ENCODE measurements at places on chromosomes 3 and 15. TPM values are rescaled to one million over a fixed set of nuclear protein-coding genes. Genes with fewer than 3 reads are reported as not detected.

Gene ZFYVE19
- total RNA-seq = 28.2 TPM

Gene TMEM40
- total RNA-seq = not detected

Gene CAPN7
- 31.2 TPM for total RNA-seq

Gene CP
- not detected for total RNA-seq

Gene HYKK
- total RNA-seq = 0.98 TPM

Gene RLBP1
- 3.7 TPM for total RNA-seq

Gene UBA7
- total RNA-seq = 8.3 TPM

Gene CXCR6
- total RNA-seq = not detected
